ENCODE measurements at places on chromosomes 12 and 14. TPM values are rescaled to one million over a fixed set of nuclear protein-coding genes. Genes with fewer than 3 reads are reported as not detected.

DNA sequence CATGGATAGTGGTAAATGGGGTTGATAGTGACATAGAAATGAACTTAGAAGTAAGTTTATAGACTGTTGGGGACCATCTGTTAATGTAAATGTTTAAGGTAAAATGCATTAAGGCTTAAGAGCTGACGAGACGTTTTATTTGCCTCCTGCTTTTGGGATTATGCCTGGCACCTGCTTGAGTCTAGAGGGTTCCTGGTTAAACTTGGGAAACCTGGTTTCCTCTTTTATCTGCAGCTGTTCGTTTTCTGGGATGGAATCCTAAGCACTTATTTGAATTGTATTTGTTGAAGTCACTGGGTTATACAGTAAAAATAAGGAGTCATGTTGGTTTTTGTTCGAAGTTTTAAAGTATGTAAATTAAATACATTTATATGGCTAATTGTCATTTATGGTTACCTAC lies 914.7 kb downstream of the NRXN3 start:
- no peak for DNase-seq

The COX8C gene
- total RNA-seq, result not detected

GRCh38 chr14:96242126-96242525 lies 13.9 kb upstream of the BDKRB1 start:
- no peak for DNase-seq

The ATP5F1B gene
- 771 TPM for total RNA-seq

DNA sequence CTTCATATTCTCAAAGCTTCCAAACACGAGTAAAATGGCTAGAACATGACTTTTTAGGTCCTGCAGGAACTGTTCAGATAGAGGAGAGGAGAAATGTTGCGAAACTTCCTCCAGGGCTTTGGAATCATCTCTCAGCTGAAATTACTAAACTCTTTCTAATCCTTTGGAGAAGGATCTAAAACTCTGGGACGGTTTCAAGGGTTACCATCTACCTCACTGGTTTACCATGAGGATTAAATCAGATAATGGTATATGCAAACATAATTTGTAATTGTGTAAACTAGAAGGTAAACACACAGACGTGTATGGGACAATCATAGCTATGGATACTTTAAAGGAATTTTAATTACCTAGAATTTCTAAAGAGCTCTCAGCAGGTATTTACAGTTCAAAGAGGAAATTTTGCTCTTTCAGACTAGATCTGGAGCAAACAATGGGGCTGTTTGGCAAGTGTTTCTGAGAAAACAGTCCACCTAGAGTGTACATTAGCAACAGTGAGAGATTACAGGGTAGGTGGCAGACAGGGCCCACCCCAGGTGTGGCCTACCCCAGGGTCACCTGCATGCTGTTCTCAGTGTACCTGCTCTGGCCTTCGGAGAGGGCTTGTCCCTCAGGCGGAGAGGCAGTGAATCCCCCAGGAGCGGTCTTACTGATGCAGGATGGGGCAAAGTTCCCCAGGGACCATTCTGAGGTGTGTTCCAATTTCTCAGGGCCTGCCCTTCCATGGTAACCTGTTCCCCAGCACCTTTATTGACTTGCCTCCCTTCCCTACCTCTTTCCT lies 124.7 kb upstream of the MAX start:
- no peak for DNase-seq

The TESPA1 gene
- 168 TPM for total RNA-seq

DNA sequence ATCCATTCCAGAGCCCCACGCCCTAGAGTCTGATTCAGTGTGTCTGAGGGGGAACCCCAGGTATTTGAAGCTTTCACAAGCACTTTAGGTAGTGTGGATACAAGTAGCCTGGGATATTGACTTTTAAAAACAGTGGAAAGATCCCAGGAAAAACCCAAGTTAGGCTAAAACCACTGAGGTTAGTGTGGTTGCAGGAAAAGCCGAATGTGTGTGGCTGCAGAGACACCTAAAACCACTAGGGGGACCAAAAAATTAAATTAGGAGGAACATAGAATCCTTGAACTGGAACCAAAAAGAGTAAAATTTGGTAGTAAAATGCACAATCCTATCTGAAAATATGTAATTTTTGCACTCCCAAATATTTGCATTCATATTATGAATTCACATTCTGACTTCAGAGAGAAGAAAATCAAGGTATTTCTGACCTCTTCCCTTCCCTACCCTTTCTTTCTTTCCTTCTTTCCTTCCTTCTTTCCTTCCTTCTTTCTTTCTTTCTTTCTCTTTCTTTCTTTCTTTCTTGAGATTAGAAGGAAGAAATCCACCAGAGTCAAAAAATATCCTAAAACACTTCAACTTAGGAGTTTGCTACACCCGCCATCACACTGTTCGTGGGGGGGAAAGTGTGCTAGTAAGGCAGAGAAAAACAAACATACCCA lies 37.8 kb downstream of the SLCO1A2 start:
- DNase-seq, result peak; percentile 58

DNA sequence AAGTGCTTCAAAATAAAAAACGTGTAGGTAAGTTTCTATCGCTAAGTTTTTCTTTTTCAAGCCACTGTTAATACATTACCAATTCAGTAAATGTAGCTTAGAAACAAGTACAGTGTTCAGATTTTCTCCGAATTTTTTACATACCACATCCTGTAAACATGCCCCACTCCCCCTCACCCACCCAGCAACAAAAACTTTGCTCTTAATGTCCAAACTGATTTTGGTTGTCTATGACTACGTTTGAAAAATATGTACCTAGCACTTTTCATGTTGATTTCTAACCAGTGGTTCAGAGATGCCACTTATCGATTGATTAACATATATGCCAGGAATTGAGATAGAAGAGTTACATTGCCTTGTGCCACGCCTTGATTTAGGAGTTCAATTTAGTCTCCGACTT lies 663 bp upstream of the LIN7A start:
- DNase-seq, result no peak

DNA sequence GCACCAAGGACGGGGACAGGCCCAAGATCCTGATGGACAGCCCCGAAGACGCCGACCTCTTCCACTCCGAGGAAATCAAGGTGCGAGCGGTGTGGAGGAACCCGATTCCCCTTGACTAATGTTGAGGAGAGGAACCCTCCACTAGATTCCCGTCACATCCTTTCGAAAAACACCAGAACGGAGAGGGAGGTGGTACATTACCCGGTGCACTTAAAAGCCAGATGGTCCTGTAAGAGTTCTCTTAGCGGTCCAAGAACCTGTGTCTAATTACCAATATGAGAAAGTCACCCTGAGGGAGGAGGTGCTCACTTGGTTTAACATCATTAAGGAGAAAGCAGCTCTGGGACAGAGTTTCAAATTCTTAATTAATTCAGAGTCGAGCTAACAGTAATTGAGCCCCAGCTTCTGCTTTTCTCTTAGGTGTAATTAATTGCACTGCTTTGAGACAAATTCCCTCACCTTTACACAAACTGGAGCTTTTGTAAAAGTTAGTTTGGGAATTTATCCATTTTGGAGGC lies 450 bp downstream of the PRKAB1 start:
- DNase-seq, result no peak

The TAS2R43 gene
- 1.2 TPM for total RNA-seq

GRCh38 chr14:93727039-93727740 lies 61.1 kb downstream of the PRIMA1 start:
- no peak for DNase-seq

All from activated CD4-positive, alpha-beta T cell treated with anti-CD3 and anti-CD28 coated beads, Interleukin-2, amount 10 ng/mL, durations not matched to agents 24 days and 14 days (primary cell).